ENCODE measurements at places on chromosomes 7 and 10. TPM values are rescaled to one million over a fixed set of nuclear protein-coding genes. Genes with fewer than 3 reads are reported as not detected.

Gene SEMA3E
- total RNA-seq, result not detected

Gene C7orf57
- total RNA-seq, result 0.15 TPM

Gene PAX4
- total RNA-seq, result not detected

Gene CYP3A7
- not detected for total RNA-seq

Gene PDK4
- total RNA-seq, result not detected

Gene SAMD8
- 13.8 TPM for total RNA-seq

All from activated CD8-positive, alpha-beta memory T cell treated with anti-CD3 and anti-CD28 coated beads, Interleukin-2, amount 10 ng/mL, durations not matched to agents 7 days and 5 days (primary cell).